ENCODE measurements at places on chromosomes 3 and 15. TPM values are rescaled to one million over a fixed set of nuclear protein-coding genes. Genes with fewer than 3 reads are reported as not detected.

GRCh38 chr3:52220380-52221026, 4.9 kb downstream of the TLR9 start:
- DNase-seq = no peak
- no peak overlapping the region for H3K27ac ChIP-seq
- peaks cover 22% of the 10 kb centered on the region for H3K4me1 ChIP-seq
- no peak overlapping the region for H3K4me3 ChIP-seq

- no peak overlapping the region for H3K4me3 ChIP-seq
- no peaks in the 10 kb centered on the region for H3K36me3 ChIP-seq
- peaks cover 8% of the 10 kb centered on the region for H3K4me1 ChIP-seq
- H3K27me3 ChIP-seq = no peaks in the 10 kb centered on the region
Observed at GRCh38 chr3:143298886-143299535, 179.4 kb downstream of the CHST2 start.

Gene ATP1B3
- total RNA-seq = 222 TPM

DNA sequence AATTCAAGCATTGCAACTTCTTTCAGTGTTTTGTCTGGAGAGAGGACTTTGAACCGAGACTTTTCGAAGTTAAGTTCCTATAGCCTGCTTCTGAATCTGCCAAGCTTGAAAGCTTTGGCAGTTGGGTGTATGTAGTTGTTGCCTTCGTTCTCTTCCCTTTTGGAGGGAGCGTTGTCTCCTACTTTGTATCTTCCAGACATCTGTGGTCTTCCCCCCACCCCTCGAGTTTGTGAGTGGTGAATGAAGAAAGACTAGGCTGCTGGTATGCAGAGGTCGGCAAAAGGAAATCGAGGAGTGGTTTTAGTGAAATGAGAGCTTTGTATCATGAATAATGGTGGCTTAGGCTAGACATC, 1.3 kb downstream of the CTNNB1 start:
- no peaks in the 10 kb centered on the region for H3K36me3 ChIP-seq
- peak overlapping the region; percentile 53 for H3K27ac ChIP-seq

Gene STAB1
- not detected for total RNA-seq

GRCh38 chr3:57530071-57530608, 14.0 kb downstream of the DNAH12 start:
- H3K27me3 ChIP-seq = no peaks in the 10 kb centered on the region
- H3K27ac ChIP-seq = no peak overlapping the region
- H3K4me1 ChIP-seq = no peaks in the 10 kb centered on the region
- no peak for DNase-seq

Gene ERICH6
- total RNA-seq = 0.09 TPM

Data from astrocyte (in vitro differentiated cells and primary cell).